ENCODE measurements at places on chromosomes 4 and X. TPM values are rescaled to one million over a fixed set of nuclear protein-coding genes. Genes with fewer than 3 reads are reported as not detected.

Gene ASB12
- under 0.01 TPM for total RNA-seq

Gene BMP3
- total RNA-seq, result under 0.01 TPM

Gene SAGE1
- total RNA-seq, result not detected

Gene GCNA
- 1.3 TPM for total RNA-seq

Gene CSAG3
- not detected for total RNA-seq

Gene EDNRA
- total RNA-seq, result 6.9 TPM

Gene CCNB3
- total RNA-seq, result 0.17 TPM

Gene MTNR1A
- not detected for total RNA-seq

Gene SPOCK3
- 0.17 TPM for total RNA-seq

Gene TRIM75
- not detected for total RNA-seq

Gene CENPVL1
- not detected for total RNA-seq

Gene XPNPEP2
- 5.0 TPM for total RNA-seq

Gene RASGEF1B
- under 0.01 TPM for total RNA-seq

Gene FAM53A
- total RNA-seq, result 2.3 TPM

Gene RBM47
- 1.0 TPM for total RNA-seq

Gene ZAR1
- not detected for total RNA-seq

Gene FHIP1A
- total RNA-seq, result 0.29 TPM

Gene HTN1
- total RNA-seq, result not detected

Gene KCTD8
- total RNA-seq, result under 0.01 TPM

Gene TMEM129
- total RNA-seq, result 38.0 TPM

Gene CLDN22
- not detected for total RNA-seq

Gene TRIM61
- 5.0 TPM for total RNA-seq

Gene F9
- not detected for total RNA-seq

Gene ZDHHC15
- total RNA-seq, result under 0.01 TPM
